ENCODE measurements at places on chromosomes 5 and 9.

GRCh38 chr5:1376981-1377380 is 32.1 kb upstream of the CLPTM1L start:
- DNase-seq: no peak

GRCh38 chr5:24555229-24555628 is 89.5 kb downstream of the CDH10 start:
- DNase-seq: no peak

DNA sequence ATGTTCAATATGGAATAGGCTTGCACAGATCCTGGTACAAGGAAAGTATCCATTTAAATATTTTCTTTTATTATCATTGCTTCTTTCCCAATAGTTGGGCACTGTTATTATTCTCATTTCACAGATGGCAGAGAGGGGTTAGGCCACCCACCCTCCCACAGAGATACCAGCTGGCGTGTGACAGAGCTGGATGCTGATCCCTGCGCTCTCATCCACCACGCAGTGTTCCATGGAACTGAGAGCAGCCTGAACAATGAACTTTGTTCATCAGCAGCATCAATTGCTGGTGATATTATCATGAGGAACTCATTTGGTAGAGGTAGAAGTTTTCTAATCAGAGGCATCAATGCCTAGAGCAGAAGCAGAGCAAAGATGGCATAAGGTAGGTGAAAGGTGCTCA is 227.9 kb downstream of the ESM1 start:
- no peak for DNase-seq

DNA sequence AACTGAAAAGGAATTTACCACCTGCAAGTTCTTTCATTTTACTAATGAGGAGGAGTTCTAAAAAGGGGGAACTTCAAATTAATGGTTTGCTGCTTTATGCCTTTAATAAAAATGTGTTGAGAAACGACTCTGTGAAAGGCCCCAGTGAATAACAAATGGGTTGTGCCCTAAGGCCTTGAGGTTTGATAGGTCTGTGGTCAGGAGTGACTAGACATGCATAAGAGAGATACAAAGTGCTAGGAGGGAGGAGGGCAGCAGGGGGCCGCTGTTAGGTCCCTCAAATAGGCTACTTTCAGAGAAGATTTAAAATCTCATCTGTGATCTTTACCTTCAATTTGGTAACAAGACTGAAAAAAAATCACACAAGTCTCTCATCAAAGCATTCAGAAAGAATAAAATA is 58.3 kb downstream of the FAM81B start:
- DNase-seq: no peak

GRCh38 chr5:147887026-147887627 is 8.6 kb downstream of the SCGB3A2 start:
- no peak for DNase-seq

DNA sequence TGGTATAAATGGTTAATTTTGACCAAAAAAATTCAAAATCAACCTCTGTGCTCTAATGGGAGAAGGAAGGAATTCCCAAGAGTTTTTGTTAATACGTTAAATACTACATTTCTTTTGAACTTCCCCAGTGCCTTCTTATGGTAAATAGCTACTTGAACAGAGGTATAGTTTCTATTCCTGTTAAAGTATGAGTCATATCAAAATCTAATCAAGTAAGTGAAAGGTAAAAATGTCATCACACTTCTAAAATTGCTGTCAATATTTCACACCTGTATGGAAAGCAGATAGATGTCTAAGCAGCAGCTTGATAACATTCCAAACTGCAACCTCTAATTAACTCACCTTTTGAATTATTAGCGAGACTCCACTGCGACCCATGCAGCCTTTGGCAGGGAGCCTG is 214.1 kb upstream of the MEF2C start:
- no peak for DNase-seq

- DNase-seq: no peak
Measured at GRCh38 chr5:149434162-149435014, 55.3 kb upstream of the IL17B start.

DNA sequence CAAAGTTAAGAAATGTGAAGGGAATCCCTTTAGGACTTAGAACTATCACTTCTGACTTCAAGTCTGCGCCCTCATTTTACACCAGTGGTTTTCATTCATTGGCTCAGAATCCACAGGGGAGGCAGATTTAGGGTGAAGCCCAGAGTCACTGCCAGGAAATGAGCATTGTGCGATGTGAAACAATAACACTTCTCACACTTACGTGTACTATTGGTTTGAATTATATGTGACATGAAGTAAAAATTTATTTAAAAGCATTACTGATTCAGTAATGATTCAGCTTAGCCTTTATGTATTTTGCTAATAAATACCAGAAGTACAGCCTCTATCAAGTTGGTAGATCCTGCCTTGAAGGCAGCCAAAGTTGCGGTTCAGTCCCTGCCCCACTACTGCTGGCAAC is 98.6 kb downstream of the PAM start:
- DNase-seq: no peak

DNA sequence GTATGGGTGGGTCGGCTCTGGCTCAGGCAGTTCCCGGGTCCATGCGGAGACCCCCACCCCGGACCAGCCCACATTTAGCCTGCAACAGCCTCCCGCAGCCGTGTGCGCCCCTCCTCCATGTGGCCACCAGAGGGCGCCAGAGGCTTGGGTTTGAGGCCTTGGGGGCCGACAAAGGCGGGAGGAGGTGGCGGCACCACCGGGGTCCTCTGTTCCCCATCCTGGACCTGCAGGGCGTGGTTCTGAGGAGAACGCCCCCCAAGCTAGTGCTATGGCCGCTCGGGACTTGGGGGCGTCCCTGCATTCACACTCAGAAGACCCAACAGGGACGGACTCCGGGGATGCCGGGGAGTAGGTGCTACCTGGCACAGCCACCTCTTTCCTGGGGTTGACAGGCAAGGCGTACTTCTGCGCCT is 16.5 kb downstream of the ASS1 start:
- DNase-seq: peak; percentile 74

- DNase-seq: no peak
Measured at GRCh38 chr9:7782400-7783120, 17.0 kb downstream of the DMAC1 start.

- DNase-seq: no peak
Measured at GRCh38 chr5:126054577-126055347, 368.4 kb upstream of the GRAMD2B start.

GRCh38 chr9:110531776-110532175 is 47.8 kb downstream of the SVEP1 start:
- no peak for DNase-seq

DNA sequence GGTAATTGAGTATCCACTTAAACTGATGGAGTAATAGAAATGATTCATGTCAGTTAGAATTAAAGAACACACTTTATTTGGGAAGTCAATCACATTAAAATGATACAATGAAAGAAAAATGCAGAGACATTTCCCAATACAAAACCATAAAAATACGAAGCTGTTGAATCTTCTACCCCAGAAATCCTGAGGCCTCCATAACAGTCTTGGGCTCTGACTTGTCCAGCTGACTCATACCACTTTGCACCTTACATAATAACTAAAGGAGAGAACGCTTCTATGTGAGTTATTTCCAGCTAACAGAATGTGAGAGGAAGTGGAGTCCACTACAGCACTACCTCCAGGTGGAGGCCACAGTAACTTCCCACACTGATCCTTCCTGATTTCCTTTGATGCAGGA is 305.0 kb downstream of the MRPS30 start:
- no peak for DNase-seq

DNA sequence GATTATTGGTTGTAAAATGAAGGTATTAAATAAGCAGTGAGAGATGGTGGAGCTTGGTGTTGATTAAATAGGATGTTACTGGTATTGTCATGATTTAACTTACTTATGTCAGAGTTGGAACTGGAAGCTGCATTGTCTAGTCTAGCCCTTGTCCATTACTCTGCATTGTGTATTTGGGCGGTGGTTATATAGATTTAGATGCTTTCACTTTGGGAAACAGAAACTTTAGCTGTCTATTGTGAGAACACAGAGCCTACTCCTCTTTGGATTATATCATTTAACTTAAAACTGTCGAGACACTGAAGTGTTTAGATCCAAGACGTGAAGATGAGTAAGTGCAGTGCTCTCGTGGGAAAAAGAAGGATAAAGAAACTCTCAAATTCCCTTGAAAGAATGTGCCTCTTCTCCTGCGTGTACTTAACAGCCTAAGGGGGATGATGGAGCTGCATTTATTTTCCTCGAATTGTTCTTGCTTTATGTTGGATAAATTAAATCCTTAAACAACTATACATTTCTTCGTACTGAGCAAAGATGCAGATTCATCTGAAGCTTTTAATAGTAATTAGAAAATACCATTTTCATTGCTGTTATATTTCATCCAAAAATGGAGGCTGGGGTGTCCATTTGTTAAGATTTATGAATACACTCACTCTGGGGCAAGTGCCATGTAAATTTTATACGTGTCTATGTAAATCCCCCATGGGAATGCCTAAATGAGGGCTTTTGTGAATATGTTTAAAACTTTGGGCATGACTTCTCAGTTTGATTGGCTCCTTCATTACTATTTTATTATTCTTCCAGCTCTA is 21.6 kb downstream of the FBXL7 start:
- DNase-seq: no peak

GRCh38 chr5:157143127-157143971 is 684 bp upstream of the MED7 start:
- DNase-seq: peak; percentile 24

- DNase-seq: no peak
Measured at GRCh38 chr5:135508496-135509005, 27.2 kb downstream of the NEUROG1 start.

GRCh38 chr9:78214492-78214891 is 21.4 kb upstream of the CEP78 start:
- DNase-seq: no peak
